ENCODE measurements at places on chromosomes 12 and 14. TPM values are rescaled to one million over a fixed set of nuclear protein-coding genes. Genes with fewer than 3 reads are reported as not detected.

Gene GPD1
- total RNA-seq: not detected

GRCh38 chr12:60758224-60758623 is 1162.4 kb downstream of the SLC16A7 start:
- no peak for DNase-seq

Gene FAM181A
- not detected for total RNA-seq

Gene PLEKHH1
- 0.28 TPM for total RNA-seq
